Left cardiac atrium (tissue), 4 donors: ENCODE measurements at places on chromosomes 7 and 10.

GRCh38 chr10:128539510-128540127, 413.4 kb upstream of the MKI67 start:
- DNase-seq: no peak

- DNase-seq: no peak
Observed at GRCh38 chr10:49395741-49396665, at the start of gene DRGX. Gene DRGX, minus strand, starts transcription at chr10:49396089. Its CDS starts 649 bp downstream, at chr10:49395440.

GRCh38 chr7:30240106-30240800, 44.1 kb upstream of the ZNRF2 start:
- no peak for DNase-seq

GRCh38 chr7:12974451-12975166, 287.2 kb downstream of the ARL4A start:
- DNase-seq: no peak

DNA sequence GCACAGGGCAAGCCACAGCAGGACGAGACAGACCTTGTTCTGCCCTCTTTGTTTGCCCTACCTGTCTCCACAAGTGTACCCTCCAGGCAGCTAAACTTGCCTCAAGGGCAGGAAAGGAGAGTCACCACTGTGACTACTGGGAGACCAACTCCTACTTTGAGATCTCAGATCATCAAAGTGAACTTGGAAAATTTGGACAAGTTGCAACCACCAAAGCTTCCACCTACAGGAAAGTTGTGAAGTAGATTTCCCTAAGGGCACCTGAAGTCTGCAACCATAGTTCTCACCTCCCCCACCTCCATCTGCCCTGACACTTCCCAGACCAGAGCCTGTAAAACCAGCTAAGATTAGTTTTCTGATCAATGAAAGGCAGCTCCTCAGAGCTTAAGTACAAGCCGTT, 2.5 kb upstream of the WDR91 start:
- DNase-seq: no peak

DNA sequence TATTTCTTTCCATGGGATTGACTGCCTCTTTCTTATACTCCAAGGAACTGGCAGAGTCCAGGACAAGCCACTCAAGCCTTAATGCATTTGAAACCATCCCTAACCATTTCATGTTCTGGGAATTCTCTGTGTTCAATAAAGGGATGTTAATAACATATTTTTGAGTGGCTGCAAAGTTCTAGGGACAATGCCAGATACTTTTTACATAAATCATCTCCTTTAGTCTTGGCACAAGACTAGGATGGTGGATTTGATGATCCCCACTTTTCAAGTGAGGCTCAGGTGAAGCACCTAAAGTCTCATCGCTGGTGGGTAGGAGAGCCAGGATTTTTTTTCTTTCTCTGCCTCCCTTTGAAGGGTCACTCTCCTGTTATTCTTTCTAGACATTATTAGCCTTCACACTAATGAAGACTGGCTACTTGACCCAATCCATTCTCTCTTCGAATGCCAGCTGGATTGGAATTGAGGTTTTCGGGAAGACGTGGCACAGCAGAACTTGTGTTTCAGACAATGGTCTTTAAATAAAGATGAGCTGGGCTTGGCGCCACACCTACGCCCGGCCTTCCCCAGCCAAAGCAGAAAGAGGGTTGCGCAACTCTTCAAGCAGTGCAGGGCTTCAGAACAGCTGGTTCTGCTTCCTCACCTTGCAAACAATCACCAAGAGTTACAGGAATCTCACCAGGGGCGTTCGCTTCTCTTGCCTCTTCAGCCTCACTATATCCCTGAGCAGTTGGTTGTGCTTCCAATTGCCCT, 73.8 kb upstream of the BMPER start:
- DNase-seq: no peak

- no peak for DNase-seq
Observed at GRCh38 chr7:6305330-6305729, 32.9 kb upstream of the CYTH3 start.

DNA sequence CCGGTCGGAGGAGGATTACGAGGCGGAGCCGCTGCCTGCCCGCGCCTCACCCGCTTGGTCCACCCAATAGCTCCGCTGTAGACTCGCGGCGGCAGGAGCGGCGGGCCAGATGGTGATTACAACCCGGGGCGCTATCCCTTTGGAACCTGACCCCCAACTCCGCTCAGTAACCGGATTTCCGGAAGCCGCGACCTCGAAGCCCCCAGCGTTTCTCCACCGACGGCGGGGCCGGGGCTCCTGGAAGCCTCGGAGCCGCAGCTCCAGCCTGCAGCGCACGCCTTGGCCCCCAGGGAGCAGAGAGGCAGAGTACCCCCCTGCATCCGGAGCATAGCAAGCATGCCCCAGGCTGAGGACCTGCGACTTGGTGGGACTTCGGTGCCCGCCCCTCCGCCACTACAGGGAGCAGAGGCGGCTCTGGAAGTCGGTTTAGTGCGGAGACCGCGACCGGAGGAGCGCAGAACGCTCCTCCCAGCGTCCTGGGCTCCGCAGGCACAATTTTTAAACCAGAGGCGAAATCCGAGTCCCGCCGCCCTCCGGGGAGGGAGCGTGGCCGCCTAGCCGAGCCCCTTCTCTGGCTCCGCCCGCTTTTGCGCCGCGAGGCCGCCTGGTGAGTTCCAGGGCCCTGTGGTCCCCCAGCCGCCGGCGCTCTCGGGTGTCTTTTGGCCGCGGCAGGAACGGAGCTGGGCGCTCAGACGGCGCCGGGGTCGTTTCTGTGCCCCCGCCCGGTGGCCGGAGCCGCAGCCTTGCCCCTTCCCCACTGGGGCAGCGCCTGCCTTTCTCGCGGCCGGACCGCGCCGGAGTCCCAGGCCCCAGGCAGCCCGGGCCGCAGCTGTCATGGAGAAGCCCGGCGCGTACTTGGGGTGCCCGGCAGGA, 28.2 kb upstream of the BMS1 start:
- DNase-seq: peak; percentile 49

GRCh38 chr10:6473430-6473829, 106.6 kb downstream of the PRKCQ start:
- no peak for DNase-seq

DNA sequence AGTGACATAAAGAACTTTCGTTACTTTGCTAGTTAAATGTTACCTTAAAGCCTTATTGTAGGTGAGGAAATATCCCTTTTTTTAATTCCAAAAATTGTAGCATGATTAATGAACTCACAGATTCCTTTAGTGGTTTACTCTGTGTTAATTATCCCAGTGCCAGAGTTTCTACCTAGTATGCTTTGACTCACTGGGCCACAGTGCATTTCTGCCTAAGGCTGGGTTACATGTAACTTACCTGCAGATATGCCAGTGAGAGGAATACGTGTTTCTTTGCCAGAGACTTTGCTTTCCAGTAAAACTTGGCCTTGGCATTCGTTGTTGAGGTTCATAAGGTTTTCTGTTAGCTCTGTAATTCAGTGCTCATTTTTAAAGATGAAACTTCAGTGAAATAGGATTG, 380.8 kb upstream of the LRGUK start:
- DNase-seq: no peak

GRCh38 chr7:147151661-147152060, 1035.1 kb downstream of the CNTNAP2 start:
- DNase-seq: no peak

DNA sequence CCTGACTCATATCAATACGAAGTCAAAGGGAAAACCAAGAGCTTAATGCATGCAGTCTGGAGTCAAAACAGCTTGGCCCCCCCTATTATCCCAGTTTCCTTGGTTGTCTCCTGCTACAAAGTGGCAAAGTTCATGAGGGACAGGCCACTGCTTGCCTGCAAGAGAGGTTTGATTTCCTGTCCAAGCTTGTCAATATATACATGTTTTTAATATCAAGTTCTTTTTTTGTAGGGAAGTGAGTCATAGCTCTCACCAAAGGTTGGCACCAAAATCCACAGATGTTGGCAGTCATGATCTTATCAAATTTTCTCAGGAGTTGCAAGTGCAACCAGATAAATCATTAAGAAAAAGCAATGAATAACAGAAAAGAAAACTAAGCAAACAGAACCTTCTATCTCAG, 176.8 kb downstream of the COBL start:
- no peak for DNase-seq

DNA sequence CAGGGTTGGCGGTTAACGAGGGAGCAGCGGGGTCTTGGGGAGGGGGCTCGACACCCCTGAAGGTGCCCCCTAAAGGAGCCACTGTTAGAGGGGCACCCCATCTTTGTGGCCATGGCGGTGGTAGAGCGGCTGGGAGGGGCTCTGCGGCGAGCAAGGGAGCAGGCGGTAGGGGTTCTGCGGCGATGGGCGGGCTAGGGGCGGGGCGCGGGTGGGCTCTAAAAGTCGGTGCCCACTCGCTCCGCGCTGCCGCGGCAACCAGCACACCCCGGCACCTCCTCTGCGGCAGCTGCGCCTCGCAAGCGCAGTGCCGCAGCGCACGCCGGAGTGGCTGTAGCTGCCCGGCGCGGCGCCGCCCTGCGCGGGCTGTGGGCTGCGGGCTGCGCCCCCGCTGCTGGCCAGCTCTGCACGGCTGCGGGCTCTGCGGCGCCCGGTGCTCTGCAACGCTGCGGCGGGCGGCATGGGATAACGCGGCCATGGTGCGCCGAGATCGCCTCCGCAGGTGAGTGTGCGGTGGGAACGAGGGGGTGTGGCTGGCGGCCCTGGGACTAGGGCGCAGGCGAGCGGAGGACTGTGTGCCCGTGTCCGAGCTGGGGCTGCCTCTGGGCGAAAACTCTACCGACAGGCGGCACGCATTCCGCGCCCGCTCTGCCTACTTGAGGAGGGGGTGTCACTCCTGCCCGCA, at the start of gene MEST:
MEST (plus strand) TSS at position 245 of the 682 bp plus-strand sequence; CDS start at position 474, 229 bp downstream.
- DNase-seq: peak; percentile 46
